ENCODE measurements at places on chromosomes 5 and 9.

GRCh38 chr5:178207183-178207916, 3.0 kb downstream of the HNRNPAB start:
- no peak for DNase-seq

GRCh38 chr5:104126980-104127379, 564.4 kb upstream of the NUDT12 start:
- no peak for DNase-seq

GRCh38 chr9:74037274-74037673, 459.9 kb upstream of the RORB start:
- no peak for DNase-seq

DNA sequence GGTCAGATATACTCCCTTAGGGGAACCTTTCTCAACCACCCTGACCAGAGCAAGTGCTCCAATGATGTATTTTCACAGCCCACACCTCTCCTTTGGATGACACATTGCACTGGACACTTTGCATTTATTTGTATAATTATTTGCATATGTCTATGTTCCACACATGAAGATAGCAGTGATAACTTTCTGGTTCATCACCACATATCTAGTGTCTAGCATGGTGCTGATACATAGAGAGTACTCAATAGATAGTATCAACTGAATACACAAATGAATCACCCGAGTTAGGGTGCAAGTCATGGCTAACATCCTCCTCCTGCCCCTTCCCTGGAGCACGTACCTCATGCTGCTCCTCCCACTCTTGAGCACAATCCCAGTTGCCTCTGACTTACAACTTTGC, 617.6 kb downstream of the EBF1 start:
- no peak for DNase-seq

GRCh38 chr5:96649251-96649662, 12.9 kb upstream of the CAST start:
- no peak for DNase-seq

GRCh38 chr5:40494631-40495236, 185.0 kb upstream of the PTGER4 start:
- DNase-seq = no peak

GRCh38 chr9:95084254-95084934, 233.1 kb downstream of the FANCC start:
- no peak for DNase-seq

DNA sequence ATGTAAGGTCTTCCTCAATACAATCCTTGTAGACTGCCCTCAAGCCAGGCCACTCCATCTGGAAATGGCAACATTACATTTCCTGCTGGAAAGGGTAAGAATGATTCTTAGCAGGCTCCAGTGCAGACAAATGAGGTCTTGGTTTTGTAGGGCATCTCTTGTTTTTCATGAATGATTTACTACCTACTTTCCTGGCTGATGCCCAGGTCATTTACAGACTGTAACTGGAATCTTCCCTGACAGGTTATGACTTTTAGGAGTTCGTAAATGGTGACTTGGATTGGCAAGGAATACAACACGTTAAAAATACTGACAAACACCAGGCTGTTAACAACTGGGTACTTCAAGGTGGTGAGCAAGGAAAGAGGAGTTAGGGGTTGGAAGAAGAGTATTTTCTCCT, 510.5 kb upstream of the TNC start:
- DNase-seq = no peak

GRCh38 chr5:168908207-168908606, 329.0 kb upstream of the PANK3 start:
- DNase-seq = no peak

DNA sequence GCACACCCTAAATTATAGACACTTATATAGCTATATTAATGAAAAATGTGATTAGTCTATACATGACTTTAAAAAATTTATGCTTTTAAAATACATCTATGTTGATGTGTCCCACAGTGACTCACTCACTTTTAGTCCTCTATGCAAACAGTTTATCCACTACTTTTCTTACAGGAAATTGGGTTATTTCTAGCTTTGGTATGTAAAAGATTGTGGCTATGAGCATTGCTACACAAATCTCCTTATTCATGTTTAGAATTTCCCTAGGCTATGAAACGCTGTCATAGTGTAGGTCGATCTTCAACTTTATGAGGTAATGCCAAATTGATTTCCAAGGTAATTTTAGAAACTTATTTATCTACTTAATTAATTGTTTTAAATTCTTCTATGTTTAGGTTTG, 687.4 kb downstream of the PRR16 start:
- no peak for DNase-seq

DNA sequence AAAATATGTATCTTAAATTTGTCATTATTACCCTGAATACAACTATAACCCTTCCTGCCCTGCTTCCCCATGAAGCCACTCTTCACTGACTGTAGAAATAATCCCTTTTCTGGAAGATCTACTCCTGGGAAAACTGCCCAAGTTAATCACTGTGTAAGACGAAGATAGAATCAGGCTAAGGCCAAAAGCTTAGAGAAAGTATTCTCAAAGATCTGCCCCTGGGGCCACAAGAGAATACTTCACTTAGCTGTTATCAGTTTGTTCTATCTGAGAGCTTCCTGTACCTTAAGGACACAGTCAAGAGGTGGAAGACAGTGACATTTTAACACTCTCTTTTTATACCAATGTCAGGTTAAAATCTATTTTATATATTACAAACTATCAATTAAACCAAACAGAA, 33.8 kb downstream of the RNF145 start:
- no peak for DNase-seq

DNA sequence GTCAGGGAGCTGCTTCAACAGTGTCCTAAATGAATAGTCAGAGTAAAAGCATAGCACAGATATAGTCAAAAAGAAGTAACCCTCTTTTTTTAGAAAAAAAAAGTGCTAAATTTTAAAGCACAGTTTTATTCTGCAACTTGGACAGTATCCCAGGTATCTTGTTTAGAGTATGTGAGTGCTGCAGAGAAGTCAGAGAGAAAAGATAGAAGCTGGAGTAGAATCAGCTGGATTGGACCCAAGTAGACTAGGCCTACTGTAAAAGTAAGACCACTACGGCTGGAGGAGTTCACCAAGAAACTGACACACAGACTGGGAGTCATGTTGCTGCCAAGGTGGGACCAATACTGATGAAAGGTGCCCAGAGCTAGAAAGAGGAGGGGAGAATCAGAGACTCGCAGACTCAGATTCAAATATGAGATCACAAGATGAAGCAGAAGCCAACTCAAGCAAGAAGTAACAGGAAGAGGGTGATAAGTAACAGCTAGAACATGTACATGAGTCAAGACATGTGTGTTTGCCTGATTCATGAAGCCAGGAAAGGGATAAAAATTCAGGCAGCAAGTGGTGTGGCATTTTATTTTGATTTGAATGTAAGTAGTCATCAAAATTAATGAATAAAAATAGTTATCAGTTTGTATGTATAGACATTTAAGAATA, 25.6 kb upstream of the TUSC1 start:
- no peak for DNase-seq

DNA sequence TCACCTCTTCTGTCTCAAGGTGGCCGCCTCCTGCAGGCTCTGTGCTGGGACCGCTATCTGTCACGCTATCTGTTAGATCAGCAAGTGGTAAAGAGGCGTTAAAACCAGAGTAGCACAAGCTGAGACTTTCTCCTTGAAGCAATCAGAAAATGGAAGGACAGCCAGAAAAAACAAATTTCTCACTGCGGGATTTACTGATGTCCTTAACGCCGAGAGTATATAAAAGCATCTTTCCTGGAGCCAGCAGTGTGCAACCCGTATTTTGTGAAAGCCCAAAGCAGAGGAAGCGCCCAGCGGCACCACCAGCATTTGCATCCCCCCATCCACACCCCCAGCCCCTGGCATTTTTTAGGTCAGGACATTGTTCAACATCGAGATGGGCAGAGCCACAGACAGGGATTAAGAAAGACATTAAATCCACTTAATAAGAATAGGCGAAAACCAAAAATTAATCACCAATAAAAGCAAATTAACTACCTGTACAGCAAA, 48.6 kb downstream of the DUSP1 start:
- DNase-seq = no peak

DNA sequence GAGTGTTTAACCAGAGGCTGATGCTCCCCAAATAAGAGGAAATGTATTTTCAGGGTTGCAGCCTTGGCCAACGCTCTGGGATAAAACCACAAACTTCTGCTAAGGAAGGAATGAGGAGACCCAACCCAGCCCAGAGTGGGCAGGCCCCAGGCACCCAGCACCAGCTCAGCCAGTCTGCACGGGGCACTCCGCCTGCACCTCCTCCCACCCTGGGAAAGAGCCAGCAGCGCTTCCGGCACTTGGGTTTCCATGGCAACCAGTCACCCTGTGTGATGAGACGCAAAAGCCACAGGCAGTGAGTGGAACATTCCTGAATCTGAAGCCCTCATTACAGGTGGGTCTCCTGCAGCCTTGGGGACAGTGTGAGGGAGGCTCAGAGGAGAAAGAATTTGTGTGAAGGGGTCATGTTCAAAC, 85.2 kb upstream of the ZBTB43 start:
- peak; percentile 76 for DNase-seq

GRCh38 chr5:56429110-56429561, 196.0 kb upstream of the ANKRD55 start:
- no peak for DNase-seq

- DNase-seq = no peak
These were observed 93.4 kb downstream of the PIP5K1B start for GRCh38 chr9:68798423-68798822.

- DNase-seq = no peak
These were observed 10.6 kb downstream of the FGFR4 start for GRCh38 chr5:177097016-177097985.

DNA sequence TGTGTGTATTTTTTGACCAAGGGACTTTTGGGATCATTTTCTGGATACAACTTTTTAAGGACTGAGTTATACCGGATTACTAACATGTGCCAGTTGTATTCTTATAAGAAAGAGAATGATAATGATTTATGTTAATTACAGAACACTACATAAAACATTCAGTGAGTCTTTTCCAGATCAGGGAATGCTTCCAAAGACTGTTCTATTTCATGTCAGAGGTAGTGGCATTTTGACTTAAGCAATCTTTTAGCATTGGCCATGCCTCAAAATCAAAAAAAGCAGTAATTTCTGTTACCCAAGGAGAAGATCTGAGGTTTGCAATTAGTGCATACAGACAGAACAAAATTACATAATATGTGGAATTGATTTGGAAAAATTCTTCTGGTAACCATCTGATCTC, 413.0 kb upstream of the CDH9 start:
- no peak for DNase-seq

DNA sequence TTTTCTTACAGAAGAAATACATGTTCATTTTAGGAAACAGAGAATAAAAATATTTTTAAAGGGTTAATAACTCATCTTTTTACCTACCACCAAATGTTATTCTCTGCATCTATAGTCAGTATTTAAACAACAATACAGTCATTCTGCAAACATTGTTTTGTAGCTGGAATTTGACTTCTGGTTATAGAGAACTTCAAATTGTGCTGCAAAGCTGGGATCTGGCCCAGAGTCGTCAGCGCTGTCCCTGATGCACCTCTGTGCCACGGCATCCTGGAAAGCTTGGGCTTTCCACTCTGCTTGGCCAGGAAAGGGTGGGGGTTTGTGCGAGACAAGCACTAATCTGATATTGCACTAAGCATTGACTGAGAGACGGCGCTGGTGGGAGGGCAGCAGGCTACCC, 5.0 kb upstream of the GFPT2 start:
- DNase-seq = no peak

DNA sequence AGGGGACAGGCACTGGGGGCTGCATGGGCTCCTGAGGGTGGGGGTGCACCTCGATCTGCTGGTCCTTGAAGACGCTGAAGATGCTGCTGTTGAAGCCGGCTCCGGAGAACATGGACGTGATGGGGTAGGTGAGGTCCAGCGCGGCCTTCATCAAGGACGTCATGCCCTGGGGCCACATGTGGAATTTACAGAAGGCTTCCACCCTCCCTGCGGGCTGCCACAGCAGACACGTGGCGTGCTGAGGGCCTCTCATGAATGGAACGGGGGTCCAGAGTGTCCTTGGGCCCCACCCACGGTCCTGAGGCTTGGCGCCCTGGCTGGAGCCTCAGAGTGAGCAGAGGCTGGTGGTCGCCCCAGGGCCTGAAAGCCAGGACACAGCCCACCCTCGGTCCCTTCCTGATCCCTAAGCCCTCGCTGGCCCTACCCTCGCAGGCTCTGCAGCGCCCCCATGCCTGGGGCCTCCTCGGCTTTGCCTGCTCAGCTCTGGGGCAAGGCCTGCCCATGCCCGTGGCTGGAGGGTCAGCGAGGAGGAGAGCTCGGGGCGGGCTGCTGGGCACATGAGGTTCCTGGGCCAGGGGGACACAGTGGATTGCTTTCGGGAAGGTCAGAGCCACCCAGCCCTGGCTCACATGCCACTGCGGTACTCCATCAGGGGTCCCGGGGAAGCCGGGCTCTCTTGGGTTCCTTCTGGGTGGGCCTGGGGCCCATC, 5.3 kb upstream of the NSMF start:
- no peak for DNase-seq

- DNase-seq = no peak
These were observed 33.4 kb downstream of the SYK start for GRCh38 chr9:90834828-90835595.

- no peak for DNase-seq
These were observed 286.0 kb upstream of the TUSC1 start for GRCh38 chr9:25964239-25964638.

DNA sequence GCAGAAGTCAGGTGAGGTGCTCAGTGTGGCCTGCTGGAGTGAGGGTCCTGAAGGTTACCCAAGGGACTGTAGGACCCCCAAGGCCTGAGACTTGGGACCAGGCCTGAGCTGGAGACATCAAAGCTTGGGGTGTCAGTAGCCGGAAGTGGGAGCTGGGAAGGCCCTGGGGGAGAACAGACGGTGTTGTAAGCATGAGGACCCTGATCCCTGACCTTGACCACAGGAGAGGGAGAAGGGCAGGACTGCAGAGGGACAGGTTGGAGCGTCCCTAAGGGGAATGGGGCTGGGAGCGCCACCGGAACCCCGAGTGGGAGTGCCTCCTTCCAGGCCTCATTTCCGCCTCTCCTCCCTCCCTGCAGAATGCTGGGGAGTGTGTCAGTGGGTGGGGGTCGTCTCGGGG, 533 bp downstream of the TTC16 start:
- no peak for DNase-seq

- DNase-seq = peak; percentile 62
These were observed 35.3 kb upstream of the CLPTM1L start for GRCh38 chr5:1380011-1380817.

DNA sequence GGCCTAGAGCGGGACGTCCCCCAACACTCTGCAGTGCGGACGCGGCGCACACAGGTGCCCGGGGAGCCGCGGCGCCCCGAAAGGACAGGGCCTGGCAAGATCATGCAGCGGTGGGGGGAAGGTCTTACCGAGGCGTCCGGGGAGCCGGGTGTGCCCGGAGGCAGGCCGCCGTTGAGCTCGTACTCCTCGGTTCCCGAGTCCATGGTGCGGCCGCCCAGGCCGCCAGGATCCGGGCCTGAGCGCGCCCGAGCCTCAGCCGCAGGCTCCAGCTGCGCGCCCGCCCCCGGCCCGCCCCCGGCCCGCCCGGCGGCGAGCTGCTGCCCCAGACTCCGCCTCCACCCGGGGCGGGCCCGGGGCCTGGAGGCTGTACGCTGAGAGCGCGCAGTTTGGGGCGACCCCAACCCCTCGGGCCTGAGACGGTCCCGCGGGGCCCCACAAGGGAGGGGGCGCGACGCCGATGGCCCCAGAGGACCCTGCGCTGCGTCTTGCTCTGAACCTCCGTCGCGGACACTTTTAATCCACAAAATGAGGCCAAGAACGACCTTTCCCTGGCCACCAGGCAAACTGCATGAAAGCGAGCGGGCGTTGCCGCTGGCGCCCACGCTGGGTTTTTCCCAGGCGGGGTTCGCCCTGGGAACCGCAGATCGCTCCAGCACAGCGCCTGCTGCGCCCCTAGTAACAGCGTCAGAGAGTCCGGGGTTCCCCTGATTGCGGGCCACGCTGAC, at the start of gene NINJ1:
NINJ1 (minus strand) TSS at position 237 of the 725 bp plus-strand sequence; CDS start at position 203, 34 bp downstream.
- peak; percentile 72 for DNase-seq

GRCh38 chr9:133597316-133597957, 11.8 kb downstream of the FAM163B start:
- DNase-seq = no peak
